KBM-7 (cell line): ENCODE measurements at places on chromosomes 12 and 14.

DNA sequence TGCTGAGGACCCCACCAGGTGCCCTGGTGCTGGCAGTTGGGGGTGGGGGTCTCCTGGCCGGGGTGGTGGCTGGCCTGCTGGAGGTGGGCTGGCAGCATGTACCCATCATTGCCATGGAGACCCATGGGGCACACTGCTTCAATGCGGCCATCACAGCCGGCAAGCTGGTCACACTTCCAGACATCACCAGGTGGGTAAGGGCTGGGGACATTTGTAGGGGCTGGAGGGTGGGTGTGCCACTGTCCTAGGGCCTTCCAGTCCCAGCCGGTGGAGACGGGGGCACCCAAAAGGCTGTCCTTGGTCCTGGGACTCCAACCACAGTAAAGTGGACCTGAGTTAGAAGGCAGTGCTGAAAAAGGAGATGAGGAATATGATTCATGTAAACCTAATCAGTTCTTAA lies 13.2 kb downstream of the SDSL start:
- DNase-seq, result no peak

GRCh38 chr14:64387782-64388532 lies at the start of gene MTHFD1:
Gene MTHFD1, plus strand, starts transcription at chr14:64388353. Its CDS starts 75 bp downstream, at chr14:64388428.
- DNase-seq, result peak; percentile 99

- DNase-seq, result no peak
These were observed 324.0 kb downstream of the MED13L start for GRCh38 chr12:115953450-115953849.

DNA sequence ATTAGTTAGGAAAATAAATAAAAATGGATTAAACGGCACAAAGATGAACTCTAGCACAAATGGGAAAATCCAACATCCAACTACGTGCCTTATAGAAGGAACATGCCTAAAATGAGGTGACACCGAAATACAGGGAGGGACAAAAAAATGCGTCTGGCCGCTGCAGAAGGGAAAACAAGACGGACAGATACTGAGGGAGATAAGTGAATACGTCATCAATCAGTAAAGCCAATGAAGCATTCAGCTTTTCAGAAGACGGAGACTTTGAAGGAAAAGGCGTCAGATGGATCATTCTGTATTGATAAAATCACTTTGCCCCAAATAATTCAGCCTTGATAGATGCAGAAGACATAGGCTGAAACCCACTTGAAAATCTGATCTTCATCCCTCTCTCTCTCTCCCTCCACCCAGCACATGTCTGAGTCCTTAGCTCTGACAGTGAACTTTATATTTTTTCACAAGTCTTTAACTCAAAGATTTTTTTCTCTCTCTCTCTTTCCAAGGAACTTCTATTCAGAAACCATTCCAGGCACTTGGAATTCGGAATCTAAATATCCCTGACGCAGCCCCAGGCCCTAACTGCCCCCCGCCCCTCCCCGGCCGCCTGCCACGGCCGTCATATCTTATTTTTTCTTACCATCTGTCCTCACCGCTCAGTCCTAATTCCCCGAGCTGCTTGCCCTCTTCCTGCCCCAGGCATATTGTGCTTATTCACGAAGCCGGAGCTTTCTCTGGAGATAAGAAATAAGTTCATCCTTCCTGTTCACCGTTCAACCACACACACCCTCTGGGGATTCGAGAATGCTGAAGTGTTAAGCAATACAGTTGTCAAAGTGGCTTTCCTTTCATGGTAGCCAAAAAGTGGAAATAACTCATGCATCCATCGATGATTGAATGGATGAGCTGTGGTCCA lies 35.5 kb upstream of the RFLNA start:
- peak; percentile 57 for DNase-seq

DNA sequence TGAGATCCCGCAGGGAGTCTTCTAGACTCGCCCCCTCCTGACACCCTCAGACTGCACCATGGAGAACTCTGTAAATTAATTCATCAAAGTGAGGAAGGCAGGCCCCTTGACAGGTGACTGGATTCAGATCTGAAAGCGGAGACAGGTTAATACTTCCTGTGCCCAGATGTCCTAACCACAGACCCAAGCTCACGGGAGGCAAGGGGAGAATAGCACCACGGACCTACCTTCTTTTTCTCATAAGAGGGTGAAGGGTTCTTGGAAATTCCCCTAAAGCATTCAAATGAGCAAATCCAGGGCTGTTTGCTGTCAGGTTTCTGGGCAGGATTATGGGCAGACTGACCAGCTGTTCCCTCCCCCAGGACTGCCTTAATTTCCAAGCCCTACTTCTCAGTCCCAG lies 170.0 kb downstream of the ZFP36L1 start:
- no peak for DNase-seq

DNA sequence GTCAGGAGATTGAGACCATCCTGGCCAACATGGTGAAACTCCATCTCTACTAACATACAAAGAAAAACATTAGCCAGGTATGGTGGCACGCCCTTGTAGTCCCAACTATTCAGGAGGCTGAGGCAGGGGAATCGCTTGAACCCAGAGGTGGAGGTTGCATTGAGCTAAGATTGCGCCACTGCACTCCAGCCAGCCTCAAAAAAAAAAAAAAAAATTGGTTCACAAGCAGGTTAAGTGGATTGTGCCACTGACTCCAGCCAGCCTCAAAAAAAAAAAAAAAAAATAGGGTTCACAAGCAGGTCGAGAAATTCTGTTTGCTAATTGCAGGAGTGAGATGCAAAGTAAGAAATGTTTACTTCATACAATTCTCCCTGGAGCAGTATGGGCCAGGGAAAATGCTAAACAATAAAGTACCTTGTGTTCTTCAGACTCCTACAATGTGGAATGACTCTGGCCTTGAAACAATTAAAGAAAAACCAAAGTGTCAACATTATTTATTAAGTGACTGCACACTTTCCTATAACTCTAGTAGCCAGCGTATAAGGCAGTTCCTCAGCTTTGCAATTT lies 6.1 kb downstream of the EDDM3B start:
- no peak for DNase-seq
